ENCODE measurements at places on chromosomes 7 and 10.

DNA sequence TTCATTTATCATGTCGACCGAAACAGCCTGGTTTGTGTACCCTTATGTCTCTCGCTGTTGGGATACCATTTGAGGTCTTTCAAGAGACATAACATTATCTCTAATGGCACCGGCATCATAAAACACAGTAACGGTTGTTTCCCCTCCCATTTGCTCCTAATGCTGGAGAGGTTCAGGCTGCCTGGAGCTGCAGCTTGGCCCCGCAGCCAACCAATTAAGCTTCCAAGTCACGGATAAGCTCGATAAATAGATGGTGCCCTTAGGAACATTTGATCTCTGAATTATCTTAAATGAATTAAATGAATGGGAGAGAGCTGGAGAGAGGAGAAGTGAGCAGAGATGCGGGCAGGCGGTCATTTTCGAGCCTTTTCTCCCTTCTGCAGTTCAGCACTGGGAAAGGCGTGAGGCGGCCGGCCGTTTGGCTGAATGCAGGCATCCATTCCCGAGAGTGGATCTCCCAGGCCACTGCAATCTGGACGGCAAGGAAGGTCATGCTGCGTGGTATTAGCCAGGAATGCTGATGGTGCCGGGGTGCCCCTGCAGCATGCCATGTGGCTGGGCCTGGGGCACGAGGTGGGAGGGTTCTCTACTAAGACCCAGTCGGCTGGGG is 12.6 kb downstream of the CPA4 start:
- DNase-seq = no peak

DNA sequence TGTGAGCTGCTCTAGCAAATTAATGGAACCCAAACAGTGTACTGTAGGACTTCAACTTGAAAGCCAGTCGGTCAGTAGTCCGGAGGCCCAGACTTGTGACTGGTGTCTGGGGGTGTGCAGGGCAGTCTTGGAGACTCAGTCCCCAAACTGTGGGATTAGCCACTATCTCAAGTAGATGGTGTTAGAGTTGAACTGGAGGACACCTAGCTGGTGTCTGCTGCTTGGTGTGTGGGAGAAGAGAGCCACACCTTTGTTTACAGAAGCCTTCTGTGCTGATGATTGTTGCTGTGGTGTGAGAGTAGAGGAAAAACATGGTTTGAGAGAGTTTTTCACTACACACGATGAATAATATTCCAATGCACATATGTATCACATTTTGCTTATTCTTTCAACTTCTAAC is 47.4 kb downstream of the CUL2 start:
- no peak for DNase-seq

DNA sequence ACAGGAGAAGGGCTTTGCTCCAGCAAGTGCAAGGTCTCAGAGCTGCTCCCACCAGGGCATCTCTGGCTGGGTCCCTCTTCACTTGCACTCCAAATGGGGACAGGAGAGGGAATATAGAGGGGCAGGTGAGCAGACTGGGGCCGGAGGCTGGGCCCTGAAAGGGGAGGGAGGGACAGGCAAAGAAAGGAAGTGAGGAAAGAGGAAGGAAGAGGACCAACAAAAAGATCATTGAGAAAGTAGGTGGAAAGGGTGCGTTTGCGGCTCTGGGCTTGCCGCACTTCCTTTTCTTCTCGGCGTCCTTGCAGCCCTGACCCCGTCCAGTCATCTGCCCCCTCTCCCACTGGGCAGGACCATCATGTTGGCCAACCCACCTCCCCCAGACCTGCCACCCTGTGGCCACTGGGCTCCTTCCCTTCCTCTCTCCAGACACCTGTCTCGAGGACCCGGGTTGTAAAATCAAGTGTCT is 14.0 kb downstream of the ITPRIP start:
- no peak for DNase-seq

GRCh38 chr10:22342421-22342820 is 2.9 kb upstream of the SPAG6 start:
- DNase-seq = no peak

GRCh38 chr10:84626397-84627087 is 298.2 kb downstream of the CCSER2 start:
- no peak for DNase-seq

GRCh38 chr7:121083138-121083789 is 94.8 kb downstream of the CPED1 start:
- DNase-seq = no peak

- DNase-seq = no peak
These were observed 30.2 kb downstream of the MET start for GRCh38 chr7:116702046-116702785.

- no peak for DNase-seq
These were observed 20.0 kb downstream of the IMPDH1 start for GRCh38 chr7:128389618-128390329.

- no peak for DNase-seq
These were observed 56.8 kb downstream of the HK1 start for GRCh38 chr10:69335063-69335587.

GRCh38 chr7:54080971-54081370 is 461.2 kb upstream of the VSTM2A start:
- DNase-seq = no peak

GRCh38 chr7:92397542-92397941 is 49.7 kb upstream of the GATAD1 start:
- no peak for DNase-seq

DNA sequence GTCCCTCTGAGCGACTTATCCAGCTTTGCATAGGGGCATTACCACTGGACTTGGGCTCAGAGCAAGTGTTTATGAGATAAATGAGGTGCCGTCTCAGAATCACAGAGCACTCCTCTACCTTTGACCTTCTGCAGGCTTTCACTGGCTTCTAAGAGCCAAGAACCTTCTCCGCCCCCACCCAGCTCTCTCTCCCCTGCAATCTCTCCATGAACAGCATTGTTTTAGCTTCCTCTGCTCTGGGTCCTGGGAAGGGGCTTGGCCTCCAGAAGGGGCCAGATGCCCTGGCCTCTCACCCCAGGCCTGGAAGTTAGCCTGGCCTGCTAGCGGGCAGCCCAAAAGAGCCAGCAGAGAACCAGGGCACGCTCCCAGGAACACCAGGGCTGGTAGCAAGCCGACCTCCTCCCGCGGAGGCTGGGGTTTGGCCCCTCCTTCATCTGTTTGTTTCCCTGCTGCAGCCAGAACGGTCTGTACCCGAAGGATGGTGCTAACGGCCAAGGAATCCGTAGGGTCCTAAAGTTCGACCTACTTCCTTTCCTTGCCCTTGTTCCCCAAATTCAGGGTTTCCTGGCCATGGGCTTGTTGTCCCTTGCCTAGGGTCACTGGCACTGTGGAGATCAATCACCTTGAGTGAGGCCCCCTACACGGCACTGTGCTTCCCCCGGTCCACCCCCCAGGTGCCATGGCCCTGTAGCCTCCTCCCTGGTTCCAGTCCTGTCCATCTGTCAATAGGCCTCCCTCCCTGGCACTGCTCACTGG is 18.7 kb upstream of the DDIT4 start:
- no peak for DNase-seq

Measured in effector memory CD4-positive, alpha-beta T cell (primary cell).